Fibroblast of villous mesenchyme (primary cell): ENCODE measurements at places on chromosomes 7 and 10. TPM values are rescaled to one million over a fixed set of nuclear protein-coding genes. Genes with fewer than 3 reads are reported as not detected.
A peak's percentile ranks its signal among the peaks of the same experiment; 100 is the strongest.

HOXA7 gene
- total RNA-seq: 2.2 and 2.3 TPM in 2 replicates

GRCh38 chr7:31043051-31043471 is 9.0 kb upstream of the ADCYAP1R1 start:
- DNase-seq: no peak

IGFBP3 gene
- total RNA-seq: 88.5 and 175 TPM in 2 replicates

GRCh38 chr7:131034166-131034881 is 293.4 kb upstream of the MKLN1 start:
- DNase-seq: no peak

DNA sequence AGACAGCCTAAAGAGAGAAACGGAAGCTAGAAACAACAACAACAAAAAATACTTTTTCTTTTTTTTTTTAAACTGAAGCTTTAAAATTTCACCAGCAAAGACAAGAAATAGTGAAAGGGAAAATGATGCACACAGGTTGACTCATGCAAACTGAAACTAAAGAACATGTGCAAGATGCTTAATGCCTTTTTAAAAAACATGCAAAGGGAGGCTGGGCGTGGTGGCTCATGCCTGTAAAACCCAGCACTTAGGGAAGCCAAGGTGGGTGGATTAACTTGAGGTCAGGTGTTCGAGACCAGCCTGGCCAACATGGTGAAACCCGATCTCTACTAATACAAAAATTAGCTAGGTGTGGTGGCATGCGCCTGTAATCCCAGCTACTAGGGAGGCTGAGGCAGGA is 15.1 kb upstream of the CUBN start:
- no peak for DNase-seq

GRCh38 chr7:33072471-33072870 is 9.9 kb upstream of the NT5C3A start:
- peak; percentile 62 for DNase-seq

- no peak for DNase-seq
Observed at GRCh38 chr10:25938405-25938804, 4.4 kb downstream of the MYO3A start.

ITPRID1 gene
- not detected in 2 replicates for total RNA-seq

DNA sequence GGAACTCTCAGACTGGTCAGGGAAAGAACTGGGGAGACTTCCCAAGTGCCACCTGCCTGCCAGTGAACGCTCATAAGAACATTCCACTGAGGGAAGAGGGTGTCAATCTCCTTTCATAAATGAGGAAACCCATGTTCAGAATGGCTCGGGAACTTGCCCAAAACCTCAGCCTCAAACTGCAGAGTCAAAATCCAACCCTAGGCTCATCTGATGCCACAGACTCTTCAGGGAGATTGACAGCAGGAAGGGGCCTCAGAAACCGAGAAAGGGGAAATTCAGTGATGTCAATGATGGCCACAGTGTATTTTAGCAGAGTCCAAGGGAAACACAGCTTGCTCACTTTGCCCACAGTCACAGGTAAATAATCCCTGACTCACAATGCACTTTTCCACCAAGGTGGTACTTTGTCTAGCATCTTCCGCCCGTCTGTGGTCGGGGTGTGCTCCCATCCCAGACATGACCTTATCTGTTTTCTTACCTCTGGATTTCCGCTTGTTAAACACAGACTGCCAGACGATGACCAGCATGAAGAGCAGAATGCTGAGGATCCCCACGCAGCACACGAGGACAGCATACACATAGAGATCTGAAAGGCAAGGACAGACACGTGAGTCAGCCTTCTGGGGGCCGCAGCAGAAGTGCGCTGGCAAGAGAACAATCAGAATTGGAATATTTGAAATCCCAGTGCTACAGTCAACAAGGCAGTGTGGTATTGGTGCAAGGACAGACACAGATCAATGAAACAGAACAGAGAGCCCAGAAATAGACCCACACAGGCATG is 38.4 kb downstream of the VSTM4 start:
- no peak for DNase-seq

DNA sequence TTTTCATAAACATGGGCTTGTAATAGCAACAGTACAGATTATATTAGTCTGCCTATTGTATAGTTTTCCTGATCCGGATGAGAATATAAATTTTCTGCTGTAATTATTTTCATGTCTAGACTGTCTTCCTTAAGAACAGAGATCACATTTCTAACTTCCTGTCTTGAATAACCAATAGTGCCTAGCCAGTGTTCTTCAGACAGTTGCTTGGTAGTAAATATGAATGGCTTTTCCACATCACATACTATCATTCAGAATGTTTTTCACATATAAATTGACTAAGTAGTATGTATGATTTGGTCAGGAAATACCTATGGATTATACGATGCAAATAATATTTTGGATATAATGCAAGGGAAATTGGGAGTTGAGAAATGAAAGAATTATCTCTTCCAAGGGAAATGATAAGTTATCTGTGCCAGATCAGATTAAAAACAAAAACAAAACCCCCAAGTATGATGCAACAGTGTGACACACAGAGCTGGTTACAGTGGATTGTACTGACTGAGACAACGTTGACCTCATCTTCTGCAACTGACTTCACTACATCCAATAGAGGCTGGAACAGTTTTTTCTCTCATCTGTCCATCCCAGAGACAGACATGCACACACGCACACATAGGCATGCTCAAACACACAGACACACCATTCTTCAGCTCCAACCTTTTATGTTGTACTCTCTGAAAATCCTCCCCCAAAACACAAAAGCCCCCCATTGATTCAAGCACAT is 16.4 kb downstream of the ITGA8 start:
- peak; percentile 23 for DNase-seq

DNA sequence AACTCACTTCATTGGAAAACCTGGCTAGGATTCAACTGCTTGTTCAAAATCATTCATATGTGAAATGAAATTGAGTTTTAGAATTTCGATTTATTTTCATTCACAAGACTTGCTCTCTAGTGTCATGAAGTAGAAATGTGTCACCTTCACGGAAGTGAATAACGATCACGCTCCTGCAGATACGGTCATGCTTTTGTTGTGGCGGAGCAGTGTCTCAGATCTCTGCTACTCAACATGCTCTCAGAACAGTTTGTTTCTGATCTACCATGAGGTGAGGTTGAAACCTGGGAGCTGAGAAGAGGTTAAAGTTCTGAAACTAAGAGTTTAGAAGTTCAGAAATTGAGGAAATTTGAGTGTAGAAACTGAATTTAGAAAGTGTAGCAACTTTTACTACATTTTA is 13.8 kb upstream of the PITRM1 start:
- no peak for DNase-seq

GTF2IRD1 gene
- total RNA-seq: 13.4 and 17.1 TPM in 2 replicates

- DNase-seq: peak; percentile 84
Observed at GRCh38 chr7:2821161-2821841, 22.8 kb downstream of the GNA12 start.
